ENCODE measurements at places on chromosomes 1 and 21.

GRCh38 chr21:21605521-21605920, 607.3 kb downstream of the NCAM2 start:
- DNase-seq = no peak

DNA sequence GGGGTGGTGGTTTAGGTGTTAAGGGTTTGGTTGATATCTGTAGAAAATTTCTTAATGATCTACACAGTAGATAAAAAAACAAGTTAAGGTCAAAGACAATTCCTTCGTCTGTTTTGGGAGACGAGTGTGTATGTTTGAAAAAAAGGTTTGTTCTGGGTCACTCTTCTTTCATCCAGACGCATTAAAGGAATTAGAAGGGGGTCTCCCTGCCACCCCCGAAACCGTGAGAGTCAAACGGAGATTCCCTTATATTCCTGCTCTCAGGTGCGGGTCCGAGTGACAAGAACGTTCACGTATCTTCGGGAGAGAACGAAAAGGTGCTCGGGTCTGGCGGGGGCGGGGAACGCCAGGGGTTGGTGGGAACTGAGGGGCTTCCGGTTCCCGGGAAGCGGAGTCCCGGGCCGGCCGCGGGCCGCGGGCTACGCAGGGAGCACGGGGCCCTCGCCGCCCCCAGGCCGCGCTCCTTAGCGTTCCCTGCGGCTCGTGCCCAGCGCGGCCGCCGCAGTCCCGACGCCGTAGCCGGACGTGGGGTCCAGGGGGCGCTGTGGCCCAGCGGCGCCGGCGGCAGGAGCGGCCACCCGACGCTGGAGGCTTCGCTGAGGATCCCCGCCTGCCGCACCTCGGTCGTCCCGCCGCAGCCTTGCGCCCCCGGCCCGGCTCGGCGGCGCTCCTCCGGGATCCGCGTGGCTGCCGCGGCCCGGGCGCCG, at the start of gene ZFYVE9:
ZFYVE9 (plus strand) TSS at position 577 of the 707 bp plus-strand sequence. CDS start 91,118 bp downstream, outside the sequence.
- DNase-seq = peak; percentile 91

- no peak for DNase-seq
Measured at GRCh38 chr1:159851407-159851806, 11.1 kb downstream of the VSIG8 start.

DNA sequence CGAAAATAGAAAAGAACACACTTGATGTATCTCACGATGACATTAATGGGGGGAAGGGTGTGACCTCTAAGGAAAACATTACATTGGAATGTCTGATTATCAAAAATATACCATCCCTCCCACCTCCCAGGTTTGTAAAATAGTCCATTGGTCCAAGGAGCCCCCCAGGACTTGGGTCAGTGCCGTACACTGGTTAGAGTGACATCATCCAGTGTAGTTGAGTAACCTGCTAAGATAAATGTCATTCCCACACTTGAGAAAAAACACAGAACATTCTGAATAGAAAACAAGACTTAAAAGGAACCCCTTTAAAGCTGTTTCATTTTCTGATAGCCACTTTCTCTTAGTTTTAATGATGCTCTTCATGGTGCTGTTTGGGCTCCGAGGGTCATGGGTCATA, 15.2 kb downstream of the DDX20 start:
- no peak for DNase-seq

DNA sequence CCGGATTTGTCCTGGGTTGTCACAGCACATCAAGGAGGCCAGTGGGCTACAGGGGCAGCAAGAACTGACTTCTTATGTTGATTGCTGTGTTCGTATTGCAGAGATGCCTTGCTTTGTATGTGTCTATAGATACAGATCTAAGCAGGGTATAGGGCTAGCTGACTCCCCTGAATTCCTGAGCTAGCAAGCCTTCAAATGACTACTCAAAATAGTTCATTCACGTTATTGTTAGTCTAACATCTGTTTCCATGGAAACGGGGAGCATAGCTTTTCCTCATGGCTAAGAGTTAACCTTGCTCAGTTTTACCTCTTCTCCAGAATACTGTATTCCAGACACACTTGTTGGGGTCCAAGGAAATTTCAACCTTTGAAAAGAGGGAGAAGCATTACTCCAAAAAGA, 24.1 kb downstream of the TRIM45 start:
- no peak for DNase-seq

GRCh38 chr1:57007948-57008347, 42.1 kb upstream of the C8B start:
- DNase-seq = no peak

GRCh38 chr1:6358144-6358624, 35.4 kb downstream of the ACOT7 start:
- DNase-seq = peak; percentile 39

- no peak for DNase-seq
Measured at GRCh38 chr1:88801575-88802208, 89.7 kb downstream of the GTF2B start.

- DNase-seq = no peak
Measured at GRCh38 chr21:34227386-34227852, 136.4 kb upstream of the KCNE2 start.

Data from AG08396 (cell line).